Activated naive CD4-positive, alpha-beta T cell treated with Interleukin-2 at 50 U/mL for 16 hours (primary cell): ENCODE measurements at places on chromosomes 5 and 9.

DNA sequence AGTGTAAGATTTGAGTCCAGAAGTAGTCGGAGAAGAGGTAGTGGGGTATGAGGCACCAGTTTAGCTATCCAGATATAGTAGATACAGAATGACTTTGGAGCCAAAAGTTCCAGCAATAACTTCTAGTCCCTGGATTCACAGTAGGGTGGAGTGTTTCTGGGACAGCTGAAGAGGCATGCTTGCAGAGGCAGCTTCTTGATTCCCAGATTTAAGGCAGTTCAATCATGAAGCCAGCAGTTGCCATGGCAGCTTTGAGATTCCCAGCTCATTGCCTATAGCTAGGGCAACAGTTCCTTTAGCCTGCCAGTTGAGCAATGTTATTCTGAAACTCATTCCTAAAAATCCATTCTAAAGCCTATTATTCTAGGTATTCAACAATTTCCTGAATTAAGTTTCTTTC, 79.2 kb downstream of the LIX1 start:
- DNase-seq, result no peak

DNA sequence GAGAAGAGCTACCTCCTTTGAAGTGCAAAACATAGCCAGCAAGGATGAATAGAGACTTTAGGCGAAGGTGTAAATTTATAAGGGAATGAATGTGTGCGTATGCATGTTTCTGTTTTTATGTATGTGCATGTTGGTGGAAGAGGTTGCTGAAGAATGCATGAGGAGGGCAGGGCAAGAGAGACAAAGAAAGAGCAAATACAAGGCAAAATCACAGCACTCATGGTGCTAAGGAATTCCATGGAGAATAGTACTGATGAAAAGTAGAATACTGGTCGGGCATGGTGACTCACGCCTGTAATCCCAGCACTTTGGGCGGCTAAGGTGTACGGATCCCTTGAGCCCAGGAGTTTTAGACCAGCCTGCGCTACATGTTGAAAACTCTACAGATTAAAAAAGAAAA, 762.1 kb upstream of the PTPRD start:
- no peak for DNase-seq

GRCh38 chr5:11322133-11322532, 561.1 kb upstream of the DAP start:
- no peak for DNase-seq

- no peak for DNase-seq
Measured at GRCh38 chr5:179464631-179465030, 85.7 kb upstream of the RUFY1 start.

DNA sequence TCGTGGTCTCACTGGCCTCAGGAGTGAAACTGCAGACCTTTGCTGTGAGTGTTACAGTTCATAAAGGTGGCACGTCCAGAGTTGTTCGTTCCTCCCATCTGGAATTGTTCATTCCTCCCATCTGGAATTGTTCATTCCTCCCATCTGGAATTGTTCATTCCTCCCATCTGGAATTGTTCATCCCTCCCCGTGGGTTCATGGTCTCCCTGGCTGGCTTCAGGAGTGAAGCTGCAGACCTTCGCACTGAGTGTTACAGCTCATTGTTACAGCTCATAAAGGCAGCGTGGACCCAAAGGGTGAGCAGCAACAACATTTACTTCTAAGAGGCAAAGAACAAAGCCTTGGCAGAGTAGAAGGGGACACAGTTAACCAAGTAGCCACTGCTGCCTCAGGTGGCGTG, 69.1 kb downstream of the GCNT1 start:
- no peak for DNase-seq

GRCh38 chr5:54533541-54534190, 16.1 kb downstream of the SNX18 start:
- DNase-seq, result no peak

DNA sequence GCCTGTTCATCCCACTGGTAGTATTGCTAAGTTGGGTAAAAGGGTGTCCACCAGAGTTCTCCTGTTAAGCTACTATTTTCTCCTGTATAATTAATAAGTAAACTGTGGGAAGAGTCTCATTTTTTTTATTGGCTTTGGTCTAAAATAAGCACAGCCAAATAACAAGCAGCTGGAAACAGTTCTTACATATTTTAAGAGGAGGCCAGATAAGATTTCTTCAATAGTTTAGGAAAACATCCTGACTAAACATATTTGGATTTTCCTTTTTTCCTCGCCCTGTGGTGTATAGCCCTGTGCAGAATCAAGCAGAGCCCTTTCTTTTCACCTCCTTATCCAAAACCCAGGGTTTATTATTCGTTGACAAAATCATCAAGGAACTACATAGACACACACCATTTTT, 122.2 kb upstream of the ZNF608 start:
- DNase-seq, result no peak

DNA sequence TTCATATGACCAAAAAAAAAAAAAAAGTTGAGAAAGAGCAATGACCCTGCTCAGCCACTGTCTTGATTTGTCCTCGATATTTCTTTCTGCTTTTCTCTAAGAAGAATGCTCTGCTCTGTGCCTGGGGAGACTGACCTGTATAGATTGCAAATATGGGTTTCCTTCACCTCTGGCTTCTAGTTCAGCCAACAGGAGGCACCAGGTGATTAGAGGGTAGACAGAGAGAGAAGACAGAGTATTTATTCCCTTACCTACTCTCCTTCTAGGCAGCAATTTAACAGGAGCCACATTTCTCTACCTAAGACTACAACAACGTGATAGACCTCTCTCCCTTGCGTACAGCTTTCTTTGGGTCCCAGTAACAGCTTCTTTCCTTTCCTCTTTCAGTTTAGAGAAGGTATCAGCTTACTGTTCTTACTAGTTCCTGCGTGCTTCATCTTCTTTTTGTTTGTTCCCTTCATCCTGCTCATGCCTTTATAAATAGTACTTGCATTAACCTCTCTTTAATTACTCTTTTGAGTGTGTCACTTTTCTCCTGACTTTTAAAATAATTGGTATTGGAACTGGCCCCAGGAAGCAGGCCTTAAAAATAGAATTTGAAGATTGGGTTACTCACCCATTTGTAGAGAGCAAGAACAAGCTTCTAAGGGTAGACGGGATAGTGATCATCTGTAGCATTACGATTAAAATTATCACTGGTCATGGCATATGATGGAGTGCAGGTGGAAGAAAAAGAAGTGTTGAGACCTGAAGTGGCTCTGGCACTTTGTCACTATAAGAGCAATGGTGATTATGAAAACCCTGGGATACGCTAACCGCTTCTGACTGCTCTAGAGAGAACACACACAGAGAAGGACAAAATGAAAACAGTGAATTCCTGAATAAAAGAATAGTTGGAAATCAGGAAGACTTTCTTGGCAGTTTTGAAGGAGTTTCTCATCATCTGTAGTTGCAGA, 161.2 kb upstream of the FSTL4 start:
- DNase-seq, result no peak

DNA sequence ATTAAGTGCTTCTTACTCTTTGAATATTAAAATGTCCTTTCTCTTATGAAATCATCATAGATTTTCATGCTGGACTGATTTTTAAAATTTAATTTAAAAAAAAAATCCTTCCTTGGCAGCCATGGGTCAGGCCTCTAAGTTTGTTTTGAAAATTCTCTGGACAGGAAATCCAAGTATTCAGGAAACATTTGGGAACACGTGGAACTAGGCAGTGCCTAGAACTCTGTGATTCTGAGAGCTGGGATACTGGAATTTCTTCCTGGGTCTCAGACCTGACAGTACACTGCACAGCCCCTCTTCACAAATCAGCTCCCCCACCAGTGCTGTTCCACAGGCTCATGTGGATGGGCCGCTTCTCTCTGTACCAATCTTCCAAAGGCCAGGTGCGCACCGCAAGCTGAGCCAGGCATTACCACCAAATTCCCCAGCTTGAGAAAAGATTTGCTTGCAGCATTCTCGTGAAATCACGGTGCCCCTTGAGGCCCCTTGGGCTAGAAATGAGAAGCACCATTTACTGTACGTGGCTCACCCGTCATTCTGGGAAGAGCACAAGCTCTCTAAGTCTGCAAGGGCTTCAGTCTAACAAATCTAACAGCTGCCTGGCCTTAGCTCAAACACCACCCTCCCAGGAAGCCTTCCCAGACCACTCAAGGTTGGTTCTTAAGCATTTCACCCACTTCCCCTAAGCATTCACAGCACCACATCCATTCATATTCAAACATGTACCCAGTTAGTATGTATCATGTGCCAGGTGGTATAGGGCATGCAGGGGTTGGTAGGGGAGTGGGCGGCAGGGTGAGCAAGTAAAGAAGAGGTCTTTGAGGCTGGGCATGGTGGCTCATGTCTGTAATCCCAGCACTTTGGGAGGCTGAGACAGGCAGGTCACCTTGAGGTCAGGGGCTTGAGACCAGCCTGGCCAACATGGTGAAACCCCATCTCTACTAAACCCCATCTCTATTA, 26.5 kb downstream of the B4GALT1 start:
- DNase-seq, result no peak

GRCh38 chr5:140151144-140152021, 23.6 kb upstream of the CYSTM1 start:
- DNase-seq, result no peak

DNA sequence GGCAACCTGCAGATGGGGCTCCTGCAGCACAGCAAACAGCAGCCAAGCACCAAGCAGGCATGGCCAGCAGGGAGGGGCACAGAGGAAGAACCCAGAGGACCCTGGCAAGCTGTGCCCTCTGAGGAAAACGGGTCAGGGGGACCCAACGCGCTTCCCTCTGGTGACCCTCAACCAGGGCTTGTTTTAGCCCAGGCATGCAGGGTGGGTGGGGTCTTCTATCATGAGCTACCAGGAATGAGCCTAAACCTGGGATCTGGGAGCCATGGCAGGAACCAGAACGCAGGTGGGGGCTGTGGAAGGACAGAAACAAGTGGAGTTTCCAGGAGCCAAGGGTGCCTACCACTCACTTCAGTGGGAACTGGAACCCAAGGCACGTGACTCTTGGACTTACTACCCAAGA, 20.9 kb downstream of the IPPK start:
- no peak for DNase-seq

GRCh38 chr5:91434348-91434747, 51.2 kb upstream of the ARRDC3 start:
- DNase-seq, result peak; percentile 5

- DNase-seq, result peak; percentile 24
Measured at GRCh38 chr9:36144309-36145232, 8.0 kb downstream of the GLIPR2 start.

DNA sequence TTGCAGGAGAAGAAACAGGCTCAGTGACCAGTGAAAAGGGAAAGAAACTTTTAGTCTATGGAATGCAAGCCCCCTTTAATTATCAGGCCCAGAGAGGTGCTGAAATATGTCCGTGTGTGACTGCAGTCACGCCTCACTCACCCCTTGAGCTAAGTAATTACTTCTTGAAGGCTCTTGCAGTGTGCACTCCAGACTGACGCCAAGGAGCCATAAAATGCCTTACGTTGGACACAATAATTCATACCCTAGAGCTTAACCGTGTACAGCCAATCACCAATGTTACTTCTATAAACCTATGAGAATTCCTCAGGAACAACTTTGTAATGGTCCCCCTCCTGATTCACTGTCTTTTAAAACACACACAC, 242.2 kb downstream of the SYK start:
- no peak for DNase-seq

- no peak for DNase-seq
Measured at GRCh38 chr5:369151-369868, 47.8 kb downstream of the AHRR start.

- no peak for DNase-seq
Measured at GRCh38 chr5:51968756-51969155, 585.5 kb downstream of the ISL1 start.

- DNase-seq, result no peak
Measured at GRCh38 chr9:126761274-126761673, 43.6 kb upstream of the ZBTB43 start.

DNA sequence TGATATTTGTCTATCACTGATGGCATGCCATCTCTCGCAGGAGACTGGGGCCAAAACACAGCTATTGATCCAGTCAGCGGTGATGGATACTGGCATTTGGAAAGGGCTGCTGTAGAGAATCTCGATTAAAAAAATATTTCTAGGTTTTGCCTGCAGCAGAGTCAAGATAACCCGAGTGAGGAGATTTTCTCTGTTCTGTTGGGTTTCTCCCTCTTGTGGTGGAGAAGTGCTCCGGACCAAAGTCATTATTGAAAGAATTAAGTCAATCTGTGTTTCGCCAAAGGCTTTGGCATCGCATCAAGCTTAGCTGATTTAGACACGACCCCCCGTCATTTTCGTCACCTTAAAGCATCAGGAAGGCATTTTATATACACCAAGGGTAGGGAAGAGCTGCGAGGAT, 97.1 kb upstream of the IRX2 start:
- no peak for DNase-seq

- DNase-seq, result no peak
Measured at GRCh38 chr5:142382186-142382585, 57.4 kb upstream of the SPRY4 start.

DNA sequence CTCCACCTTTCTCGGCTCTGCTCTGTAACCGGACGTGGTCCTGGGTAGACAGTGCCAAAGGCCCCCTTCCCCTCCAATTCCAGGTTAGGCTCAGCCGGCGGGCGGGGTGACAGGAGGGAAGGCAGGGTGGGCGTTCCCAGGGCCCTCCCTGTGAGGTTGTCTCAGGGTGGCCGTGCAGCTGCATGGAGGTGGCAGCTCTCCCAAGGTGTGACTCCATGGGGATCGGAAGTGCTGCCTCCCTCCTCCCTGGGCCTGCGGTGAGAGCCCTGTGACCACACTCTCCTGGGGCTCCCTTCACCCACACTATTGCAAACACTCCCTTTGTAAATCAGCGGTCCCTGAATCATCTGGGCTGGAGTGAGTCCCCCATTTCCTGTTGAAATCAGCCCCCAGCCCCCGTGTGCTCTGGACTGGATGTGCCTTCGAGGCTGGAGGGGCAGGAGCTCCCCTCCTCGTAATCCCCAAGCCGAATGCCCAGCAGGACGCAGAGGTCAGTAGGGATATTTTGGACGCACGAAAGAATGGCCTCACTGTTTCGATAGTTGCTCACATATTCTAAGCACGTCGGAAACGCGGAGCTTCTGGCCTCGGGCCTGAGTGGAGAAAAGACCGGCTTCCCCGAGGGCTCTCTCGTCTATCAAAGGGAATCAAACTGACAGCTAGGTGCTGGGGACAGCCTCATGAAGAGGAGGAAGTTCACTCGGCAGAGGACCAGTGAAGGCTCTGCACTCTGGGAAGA, 107.6 kb upstream of the COL5A1 start:
- DNase-seq, result no peak

GRCh38 chr9:114524247-114524681, 19.0 kb upstream of the WHRN start:
- DNase-seq, result no peak

GRCh38 chr5:113039229-113039933, 62.8 kb downstream of the DCP2 start:
- DNase-seq, result no peak

GRCh38 chr5:90368454-90369246, 40.9 kb downstream of the CETN3 start:
- no peak for DNase-seq

DNA sequence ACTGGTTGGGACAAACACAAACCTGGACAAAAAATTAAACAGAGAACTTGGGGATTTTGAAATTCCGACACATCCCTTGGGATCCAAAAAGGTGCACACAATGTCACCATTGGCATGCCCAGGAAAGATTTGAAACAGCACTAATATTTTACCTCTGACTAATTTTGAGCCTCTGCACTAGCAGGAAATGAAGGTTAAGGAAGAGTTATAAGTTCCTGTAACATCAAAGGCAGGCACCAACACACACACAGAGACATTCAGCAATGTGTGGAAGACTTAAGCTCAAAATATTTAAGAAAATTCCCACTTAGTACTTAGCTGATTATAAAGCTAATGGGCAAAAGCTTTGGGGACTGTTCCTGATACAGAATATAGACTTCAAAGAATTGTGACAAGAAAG, 247.0 kb downstream of the CDH9 start:
- no peak for DNase-seq

GRCh38 chr5:179812135-179812825, 5.6 kb upstream of the MGAT4B start:
- no peak for DNase-seq

- DNase-seq, result no peak
Measured at GRCh38 chr9:70672161-70672649, 257.7 kb upstream of the KLF9 start.
